AG04449 (cell line): ENCODE measurements at places on chromosomes 1 and 21.

DNA sequence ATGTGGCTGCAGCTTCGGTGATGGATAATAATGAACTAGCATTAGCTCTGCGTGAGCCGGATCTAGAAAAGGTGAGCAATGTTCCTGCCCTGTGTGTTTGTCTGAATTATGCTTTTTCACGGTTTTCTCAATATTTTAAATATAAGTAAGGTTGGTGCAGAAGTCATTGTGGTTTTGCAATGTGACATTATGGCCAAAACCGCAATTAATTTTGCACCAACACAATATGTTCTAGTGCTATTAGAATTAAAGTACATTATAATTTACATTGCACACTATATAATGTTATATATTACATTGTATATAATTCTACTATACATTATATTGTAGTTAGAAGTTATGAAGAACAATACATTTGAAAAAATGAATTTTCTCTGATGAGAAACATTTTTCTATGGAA lies 255.8 kb downstream of the ZP4 start:
- no peak for DNase-seq

GRCh38 chr1:84412316-84412942 lies 14.1 kb downstream of the DNASE2B start:
- DNase-seq: peak; percentile 14

DNA sequence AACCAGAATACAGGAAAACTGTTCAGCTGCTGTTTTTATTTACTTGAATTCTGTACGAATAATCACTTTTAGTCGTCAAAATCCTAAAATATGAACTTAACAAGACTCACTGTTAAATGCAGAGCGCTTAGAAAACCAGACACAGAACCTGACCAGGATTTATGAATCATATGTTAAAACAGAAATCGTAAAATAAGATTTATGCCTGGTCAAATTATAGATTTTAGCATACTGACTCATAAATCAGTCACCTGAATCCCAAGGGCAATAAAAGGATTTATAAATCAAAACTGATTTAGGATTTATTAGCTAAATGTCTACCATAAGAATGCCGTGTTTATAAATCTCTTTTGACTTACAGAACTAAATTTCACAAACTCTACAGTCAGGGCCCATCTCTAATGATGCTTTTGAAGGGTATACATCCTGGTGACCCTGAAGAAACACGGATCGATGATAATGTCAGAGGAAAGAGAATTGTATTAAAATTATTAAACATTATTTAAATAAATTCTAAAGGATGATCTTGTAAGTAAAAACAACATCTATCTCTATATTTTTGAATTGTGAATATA lies 28.8 kb downstream of the CYYR1 start:
- no peak for DNase-seq

DNA sequence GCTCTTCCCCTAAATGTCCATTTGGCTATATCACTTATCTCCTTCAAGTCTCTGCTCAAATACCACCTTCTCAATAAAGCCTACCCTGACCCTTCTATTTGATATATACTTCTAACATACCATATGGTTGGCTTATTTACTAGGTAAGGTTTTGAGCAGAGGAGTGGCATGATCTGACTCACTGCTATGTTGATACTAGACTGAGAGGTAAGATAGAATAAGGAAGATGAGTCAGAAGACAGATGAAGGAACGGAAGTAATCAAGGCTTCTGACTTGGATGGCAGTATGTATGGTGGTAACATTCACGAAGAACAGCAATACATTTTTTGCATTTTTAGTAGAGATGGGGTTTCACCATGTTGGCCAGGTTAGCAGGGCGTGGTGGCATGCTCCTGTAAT lies 4.8 kb upstream of the HRNR start:
- no peak for DNase-seq

DNA sequence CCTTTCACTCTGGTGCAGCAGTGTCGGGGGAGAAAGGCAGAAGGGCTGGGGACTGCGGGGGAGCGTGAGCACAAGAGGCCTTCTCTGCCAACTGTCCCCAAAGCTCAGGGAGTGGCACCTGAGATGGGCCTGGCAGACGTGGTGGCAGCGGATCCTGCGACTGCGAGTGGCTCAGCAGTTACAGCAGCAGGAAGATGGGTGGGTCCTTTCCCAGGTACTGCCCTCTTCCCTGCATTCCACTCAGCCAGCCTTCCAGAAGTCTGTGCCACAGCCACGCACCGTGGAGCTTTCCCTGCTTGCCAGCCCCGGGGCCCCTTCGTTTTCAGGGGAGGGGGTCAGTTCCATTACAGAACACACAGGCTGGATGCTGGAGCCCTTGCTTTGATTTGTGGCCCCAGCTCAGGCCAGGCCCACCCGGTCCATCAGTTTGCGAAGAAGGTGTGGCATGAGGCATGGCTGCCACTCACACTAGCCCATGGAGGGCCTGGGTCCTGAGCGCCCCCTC lies 17.2 kb downstream of the MTHFR start:
- no peak for DNase-seq

DNA sequence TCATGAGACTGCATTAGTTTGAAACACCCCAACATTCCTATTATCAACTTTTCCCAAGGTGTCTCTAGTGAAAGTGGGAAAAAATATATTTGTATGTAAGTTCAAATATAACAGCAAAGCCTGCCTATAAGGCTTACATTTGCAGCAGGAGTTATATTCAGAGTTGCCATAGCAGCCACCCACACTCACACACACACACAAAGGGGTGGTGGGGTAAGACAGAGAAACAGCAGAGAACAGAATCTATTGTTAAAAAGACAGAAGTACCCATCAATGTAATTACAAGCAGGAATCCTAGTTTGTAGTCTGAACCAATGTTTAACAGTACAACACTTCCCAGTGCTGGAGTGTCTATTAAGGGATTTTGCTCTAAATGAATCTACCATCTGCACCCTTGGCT lies 55.0 kb downstream of the PLPPR5 start:
- DNase-seq: no peak

DNA sequence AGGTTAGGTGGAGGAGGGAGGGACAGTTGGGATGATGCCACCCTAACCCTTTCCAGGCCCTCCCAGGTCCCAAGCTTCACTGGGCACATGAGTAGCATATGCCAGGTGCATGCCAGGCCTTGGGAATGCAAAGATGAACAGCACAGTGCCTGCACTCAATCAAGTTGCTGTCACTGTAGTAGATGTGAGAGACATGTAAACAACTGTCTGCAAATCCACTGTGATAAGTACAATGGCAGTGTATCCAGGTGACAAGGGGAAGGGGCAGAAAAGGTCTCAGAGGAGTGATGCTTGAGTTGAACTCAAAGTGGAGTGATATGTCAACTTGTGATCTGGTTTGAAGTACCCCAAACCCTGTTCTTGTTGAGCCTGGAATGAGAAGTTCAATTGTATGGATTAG lies 49.5 kb upstream of the LRRN2 start:
- DNase-seq: no peak
